ENCODE measurements at places on chromosomes 2 and 18.

DNA sequence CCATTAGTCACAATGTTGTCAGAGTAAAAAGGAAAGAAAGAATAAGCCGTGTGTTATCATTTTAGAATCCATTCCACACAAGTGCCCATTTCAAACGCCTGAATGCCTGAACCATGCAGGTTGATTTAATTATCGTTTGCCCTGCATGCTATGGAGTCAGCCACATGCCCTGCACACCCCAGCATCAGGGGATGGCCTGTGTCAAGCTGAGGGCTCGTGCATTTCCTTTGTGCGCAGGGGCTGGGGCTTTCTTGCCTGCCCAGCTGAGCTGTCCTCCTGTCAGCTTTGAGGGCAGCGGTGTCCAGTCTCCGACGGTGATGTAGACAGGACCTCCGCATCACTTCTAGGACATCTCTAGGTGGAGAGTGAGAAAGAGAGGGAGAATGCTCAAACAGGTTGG is 200.4 kb downstream of the TSN start:
- DNase-seq, result no peak

- DNase-seq, result no peak
Observed at GRCh38 chr18:32469190-32469651, 1.5 kb downstream of the GAREM1 start.

DNA sequence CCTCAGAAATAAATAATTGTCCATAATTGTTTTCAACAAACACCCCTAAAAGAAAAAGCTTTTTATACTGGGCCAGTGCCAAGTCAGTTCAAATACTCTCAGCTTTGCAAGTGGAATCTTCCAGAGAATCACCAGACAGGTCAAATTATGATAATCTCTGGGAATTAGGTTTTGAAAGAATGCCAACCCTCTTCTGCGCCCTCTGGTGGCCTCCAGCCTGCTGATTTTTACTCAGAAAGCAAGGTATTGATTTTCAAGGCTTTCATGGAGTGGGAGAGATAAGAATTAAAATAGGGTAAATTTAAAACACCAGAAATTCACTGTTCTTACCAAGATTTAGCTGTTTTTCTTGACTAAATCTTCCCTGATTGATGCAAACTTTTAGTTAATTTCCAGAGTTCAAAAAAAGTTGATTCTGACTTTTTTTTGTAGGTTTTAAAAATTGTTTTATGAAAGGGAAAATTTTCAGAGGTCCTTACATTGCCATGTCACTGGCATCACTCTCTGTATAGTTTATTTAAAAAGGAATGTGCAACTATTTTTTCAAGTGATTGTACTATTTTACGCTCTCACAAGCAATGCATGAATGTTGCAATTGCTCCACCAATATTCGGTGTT is 282.9 kb upstream of the TNP1 start:
- DNase-seq, result peak; percentile 38

DNA sequence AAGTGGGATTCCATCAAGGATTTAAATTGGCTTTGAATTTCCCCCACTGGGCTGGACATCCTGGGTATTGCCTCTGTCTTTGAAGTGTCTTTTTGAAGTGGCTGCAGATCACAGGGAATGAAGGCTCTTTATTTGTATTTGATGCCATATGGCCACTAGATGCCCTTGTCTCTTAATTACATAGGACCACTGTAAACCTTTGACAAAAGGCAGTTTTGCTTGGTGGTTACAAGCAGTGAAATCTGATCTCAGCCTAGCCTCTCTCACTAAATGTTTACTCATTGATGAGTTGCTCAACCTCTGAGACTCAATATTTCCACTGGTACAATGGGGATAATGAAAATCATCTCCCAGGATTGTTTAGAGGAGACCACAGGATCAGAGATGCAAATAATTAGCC is 102.2 kb downstream of the INSIG2 start:
- no peak for DNase-seq

- no peak for DNase-seq
Observed at GRCh38 chr2:8053216-8053615, 628.6 kb upstream of the ID2 start.

GRCh38 chr2:75498907-75499306 is 61.8 kb downstream of the EVA1A start:
- DNase-seq, result peak; percentile 52

GRCh38 chr18:55433648-55434047 is 154.3 kb downstream of the TCF4 start:
- DNase-seq, result no peak

- no peak for DNase-seq
Observed at GRCh38 chr2:64992990-64993389, 3.8 kb downstream of the SLC1A4 start.

- peak; percentile 74 for DNase-seq
Observed at GRCh38 chr18:63848159-63848558, 39.3 kb upstream of the SERPINB2 start.

DNA sequence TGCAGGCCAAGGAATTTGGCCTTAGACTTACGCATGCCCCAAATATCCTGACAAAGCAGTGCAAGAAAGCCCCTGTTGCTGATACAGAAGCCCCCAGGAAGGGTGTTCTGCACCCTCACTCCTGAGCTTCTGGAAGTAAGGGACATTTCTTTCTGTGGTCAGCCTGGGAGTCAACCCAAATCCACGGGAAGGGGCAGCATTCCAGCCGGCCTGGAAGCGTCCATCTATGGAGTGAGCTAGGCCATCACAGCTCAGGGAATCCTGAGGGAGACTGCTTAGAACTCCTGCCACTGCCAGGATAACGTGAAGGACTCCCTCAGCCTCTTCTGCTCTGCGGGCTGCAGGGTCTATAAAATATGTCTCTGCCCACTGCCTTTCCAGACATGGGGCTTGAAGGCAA is 173.9 kb downstream of the ANAPC1 start:
- DNase-seq, result no peak

DNA sequence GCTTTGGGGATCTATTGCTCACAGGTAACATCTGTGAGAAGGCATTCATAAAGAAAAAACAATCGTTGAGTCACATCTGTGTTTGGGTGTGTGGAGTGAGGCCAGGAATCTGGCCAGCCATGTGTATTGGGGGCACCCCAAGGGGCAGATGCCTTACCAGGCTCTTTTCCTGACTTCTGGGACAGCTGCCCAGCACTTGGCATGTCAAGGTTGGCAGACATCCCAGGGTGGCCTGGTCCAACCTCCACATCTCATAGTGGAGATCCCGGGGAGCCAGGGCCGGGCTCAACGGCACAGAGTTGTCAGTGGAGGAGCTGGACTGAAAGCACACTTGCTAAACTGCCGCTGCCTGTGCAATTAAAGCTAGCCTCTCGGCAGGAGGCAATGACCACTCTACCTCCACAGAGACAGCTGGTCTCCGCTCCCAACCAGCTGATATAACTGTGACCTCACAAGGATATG is 75.3 kb upstream of the MGAT4A start:
- DNase-seq, result peak; percentile 18

- DNase-seq, result no peak
Observed at GRCh38 chr2:234690569-234691213, 193.8 kb upstream of the ARL4C start.

DNA sequence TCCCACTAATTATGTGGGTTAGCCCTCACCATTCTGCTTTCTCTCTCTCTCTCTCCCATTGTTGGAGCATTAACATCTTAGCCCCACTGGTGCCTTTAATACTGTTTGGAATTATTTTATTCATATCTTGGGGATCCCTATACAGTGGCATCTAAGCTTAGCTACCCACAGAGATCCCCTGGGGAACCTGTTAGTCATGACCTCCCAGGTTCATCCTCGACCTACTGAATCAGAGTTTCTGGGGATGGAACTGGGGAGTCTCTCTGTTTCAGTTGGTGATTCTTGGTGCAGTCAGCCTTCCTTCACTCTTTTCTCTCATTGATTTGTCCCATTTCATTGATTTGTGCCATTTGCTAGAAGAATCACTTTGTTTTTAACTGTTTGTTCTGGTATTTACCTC is 137.3 kb downstream of the PLCL1 start:
- DNase-seq, result no peak

All from EL (cell line).